ENCODE measurements at places on chromosomes 4 and X. TPM values are rescaled to one million over a fixed set of nuclear protein-coding genes. Genes with fewer than 3 reads are reported as not detected.

The MAGEA2 gene
- not detected for total RNA-seq

The RRH gene
- total RNA-seq, result 0.08 TPM

The TMEM150C gene
- 1.5 TPM for total RNA-seq

The LRCH2 gene
- total RNA-seq, result 3.2 TPM

The COPS4 gene
- 30.1 TPM for total RNA-seq

The IL9R gene
- not detected for total RNA-seq

All from smooth muscle cell of the coronary artery (primary cell).